ENCODE measurements at places on chromosomes 11 and 22.

DNA sequence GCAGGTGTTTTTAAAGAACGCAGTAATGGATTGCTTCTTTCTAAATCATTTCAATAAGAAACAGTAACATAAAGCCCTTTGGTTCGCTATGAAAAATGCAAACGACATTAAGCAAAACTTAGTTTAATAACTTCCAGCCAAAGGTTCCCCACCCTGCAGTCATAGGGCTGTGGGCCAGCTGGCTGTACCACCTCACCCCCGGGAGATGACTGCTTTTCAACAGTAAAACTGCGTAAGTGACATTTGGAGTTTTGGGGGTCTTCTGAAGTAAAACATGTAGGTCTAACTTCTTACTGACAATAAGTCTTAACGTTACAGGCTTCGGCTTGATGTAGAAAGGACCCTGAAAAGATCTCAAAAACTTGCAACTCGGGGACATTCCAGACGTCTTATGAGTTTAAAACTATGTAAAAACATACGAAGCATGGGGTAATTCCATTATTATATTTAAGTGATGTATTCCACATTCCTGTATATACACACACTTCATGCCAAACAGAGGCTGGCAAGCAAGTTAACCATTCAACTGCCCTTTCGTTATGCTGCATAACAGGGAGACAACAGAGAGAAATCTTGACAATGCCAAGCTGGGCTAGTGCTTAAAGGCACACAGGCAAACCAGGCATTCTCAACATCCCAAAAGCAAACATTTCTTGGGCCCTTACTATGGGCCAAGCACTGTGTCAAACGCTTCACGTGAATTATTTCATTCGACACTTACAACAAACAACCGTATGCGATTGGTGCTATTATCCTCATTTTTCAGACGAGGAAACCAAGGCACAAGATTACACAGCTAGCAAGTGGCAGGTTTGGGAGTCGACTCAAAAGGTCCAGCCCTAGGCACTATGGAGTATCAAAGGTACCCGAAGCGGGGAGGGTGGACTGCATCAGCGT is 1.2 kb downstream of the MRTFA start:
- DNase-seq, result no peak

- DNase-seq, result no peak
Measured at GRCh38 chr22:49323751-49324415, 503.8 kb downstream of the BRD1 start.

DNA sequence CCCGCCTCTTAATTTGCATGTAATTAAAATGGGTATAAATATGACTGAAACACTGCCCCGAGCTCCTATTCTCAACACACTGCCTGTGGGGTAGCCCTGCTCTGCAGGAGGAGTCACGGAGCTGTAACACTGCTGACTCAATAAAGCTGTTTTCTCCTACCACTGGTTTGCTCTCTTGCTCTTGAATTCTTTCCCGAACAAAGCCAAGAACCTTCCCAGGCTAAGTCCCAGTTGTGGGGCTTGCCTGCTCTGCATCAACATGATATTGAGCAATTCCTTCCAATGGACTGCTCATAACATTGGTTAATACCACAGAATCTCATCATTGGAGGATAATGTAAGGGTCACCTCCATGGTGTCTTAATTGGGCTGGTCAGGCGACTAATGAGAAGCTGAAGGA is 114.4 kb downstream of the FBXO7 start:
- no peak for DNase-seq

GRCh38 chr11:27205250-27205649 is 157.8 kb downstream of the CCDC34 start:
- no peak for DNase-seq

DNA sequence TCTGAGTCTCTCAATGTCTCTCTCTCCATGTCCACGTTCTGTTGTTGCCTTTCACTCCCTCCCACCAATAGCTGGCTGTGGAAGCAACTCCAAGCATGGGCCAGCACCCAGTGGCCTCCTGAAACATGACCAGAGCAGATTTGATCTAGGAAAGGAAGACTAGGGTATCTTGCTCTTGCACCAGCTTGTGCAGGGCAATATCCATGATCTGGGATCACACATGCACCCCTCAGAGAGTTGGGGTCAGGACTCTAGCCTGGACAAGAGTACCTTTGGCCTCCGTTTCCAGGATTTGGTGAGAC is 34.5 kb upstream of the RIC3 start:
- DNase-seq, result no peak

DNA sequence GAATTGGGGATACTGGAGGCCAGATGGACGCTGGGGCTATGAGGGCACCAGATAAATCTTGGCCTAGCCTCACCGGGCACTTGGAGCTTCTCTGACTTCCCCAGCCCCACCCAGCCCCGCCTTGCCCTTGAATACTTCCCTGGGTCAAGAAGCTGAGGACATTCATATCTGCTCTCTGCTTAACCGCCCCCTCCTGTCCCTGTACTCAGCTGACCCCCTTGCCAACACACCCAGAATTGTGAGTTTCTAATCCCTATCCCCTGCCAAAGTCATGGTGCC is 22.0 kb downstream of the FADS3 start:
- no peak for DNase-seq

- DNase-seq, result no peak
Measured at GRCh38 chr11:5547982-5548381, 358 bp downstream of the OR52H1 start.

DNA sequence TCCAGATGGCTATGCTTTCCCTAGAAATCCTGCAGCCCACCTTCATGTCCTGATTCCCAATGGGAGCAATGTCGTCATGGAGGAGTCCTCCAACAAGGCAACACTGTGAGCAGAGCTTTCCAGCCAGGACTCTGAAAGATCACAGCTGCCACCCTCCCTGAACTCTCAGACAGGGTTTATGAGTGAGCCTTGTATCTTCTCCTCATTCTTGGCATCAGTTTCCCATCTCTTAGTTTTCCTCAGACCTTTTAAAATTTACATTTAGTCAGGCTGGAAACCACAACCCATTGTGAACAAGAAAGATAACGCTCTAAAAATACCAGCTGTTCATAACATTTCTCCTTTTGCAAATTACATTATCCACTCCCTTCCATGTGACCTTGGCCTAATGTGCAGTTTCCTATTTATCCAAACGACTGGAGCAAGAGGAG is 15.6 kb upstream of the LYVE1 start:
- no peak for DNase-seq

DNA sequence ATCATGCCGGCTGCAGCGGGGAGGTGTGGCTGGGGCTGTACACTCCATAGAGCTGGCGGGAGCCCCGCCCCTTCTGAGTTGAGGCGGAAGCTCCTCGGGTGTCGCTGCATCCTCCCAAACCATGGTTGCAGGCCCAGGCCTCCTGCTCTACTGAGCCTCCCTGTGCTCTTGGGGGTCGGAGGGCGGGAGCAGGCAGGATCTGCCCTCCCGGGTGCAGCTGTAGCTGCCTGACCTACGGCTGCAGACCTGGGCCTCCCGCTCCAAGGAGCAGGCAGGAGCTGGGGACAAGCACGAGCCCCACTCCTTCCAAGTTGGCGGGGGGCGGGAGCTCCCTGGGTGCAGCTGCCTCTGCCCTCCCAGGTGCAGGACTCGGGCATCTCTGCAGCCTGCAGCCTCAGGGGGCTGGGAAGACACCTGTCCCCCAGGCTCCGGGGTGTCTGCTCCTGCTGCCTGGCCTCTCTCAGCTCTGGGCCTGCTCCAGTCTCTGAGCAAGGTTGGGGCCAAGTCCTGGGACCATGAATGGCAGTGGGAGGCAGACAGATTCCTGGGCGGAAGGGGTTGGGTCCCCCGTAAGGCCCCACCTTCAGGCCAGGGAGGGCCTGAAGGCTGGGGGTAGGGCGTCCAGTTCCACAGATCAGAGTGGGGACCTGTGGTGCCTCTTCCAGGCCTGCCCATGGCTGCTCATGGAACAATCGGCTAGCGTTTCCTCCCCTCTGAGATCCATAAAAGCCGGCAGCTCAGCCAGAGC is 46.4 kb upstream of the SC5D start:
- no peak for DNase-seq

DNA sequence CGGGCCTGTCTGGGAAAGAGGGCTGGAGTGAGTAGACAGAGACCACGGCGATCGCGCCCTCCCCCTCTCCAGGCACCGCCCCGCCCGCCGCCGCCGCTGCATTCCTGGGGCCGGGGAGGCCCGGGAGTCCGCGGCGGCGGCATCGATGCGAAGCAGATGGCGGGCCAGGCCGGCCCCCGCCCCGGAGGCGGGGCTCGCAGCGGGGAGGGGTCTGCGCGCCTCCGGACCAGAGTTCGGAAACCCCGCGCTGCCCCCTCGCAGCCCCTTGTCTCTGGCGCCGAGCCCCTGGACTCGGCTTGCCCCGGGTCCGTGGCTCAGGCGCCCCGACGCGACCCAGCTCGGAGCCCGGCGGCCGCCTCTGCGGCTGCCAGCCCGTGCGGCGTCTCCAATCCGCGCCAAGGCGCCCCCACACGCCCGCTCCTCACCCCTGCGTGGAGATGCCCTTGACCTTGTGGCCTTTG is 1.3 kb downstream of the SCARF2 start:
- DNase-seq, result no peak

GRCh38 chr22:28412109-28412508 is 267.5 kb downstream of the TTC28 start:
- DNase-seq, result no peak

GRCh38 chr11:127109796-127110480 is 109.4 kb upstream of the KIRREL3 start:
- DNase-seq, result no peak

DNA sequence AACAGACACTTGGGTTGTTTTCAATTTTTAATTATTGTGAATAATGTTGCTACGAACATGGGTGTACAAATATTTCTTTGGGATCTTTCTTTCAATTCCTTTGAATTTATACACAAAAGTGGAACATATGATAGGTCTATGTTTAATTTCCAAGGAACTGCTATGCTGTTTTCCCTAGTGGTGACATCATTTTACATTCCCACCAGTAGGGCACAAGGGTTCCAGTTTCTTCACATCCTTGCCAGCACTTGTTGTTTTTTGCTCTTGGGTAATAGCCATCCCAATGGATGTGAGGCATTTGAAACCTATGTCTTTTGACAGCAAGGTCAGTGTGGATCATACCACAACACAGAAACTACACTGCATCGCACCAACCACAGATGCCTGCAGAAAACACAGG is 41.8 kb upstream of the SCN3B start:
- no peak for DNase-seq

GRCh38 chr22:32389685-32390084 is 22.4 kb downstream of the RTCB start:
- peak; percentile 48 for DNase-seq

GRCh38 chr22:40747361-40747760 is 68.1 kb downstream of the MCHR1 start:
- DNase-seq, result no peak

- no peak for DNase-seq
Measured at GRCh38 chr11:64650923-64651523, 60.0 kb downstream of the SLC22A12 start.

DNA sequence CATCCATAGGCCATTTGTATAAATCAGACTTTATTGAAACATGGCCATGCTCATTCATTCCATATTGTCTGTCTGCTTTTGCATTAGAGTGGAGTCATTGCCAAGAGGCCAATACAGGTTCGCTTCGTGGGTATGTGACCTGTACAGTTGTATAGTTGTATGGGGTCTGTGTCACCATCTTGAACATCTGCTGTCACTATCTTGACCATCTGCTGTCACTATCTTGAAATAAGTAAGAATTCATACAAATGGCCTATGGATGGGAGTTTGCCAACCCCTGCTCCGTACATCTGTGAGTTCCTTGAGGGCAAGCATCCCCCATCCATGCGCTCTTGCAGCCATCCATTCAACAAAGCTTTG is 44.4 kb upstream of the ANO1 start:
- DNase-seq, result no peak

- DNase-seq, result peak; percentile 26
Measured at GRCh38 chr11:67099831-67100324, 19.2 kb upstream of the KDM2A start.

DNA sequence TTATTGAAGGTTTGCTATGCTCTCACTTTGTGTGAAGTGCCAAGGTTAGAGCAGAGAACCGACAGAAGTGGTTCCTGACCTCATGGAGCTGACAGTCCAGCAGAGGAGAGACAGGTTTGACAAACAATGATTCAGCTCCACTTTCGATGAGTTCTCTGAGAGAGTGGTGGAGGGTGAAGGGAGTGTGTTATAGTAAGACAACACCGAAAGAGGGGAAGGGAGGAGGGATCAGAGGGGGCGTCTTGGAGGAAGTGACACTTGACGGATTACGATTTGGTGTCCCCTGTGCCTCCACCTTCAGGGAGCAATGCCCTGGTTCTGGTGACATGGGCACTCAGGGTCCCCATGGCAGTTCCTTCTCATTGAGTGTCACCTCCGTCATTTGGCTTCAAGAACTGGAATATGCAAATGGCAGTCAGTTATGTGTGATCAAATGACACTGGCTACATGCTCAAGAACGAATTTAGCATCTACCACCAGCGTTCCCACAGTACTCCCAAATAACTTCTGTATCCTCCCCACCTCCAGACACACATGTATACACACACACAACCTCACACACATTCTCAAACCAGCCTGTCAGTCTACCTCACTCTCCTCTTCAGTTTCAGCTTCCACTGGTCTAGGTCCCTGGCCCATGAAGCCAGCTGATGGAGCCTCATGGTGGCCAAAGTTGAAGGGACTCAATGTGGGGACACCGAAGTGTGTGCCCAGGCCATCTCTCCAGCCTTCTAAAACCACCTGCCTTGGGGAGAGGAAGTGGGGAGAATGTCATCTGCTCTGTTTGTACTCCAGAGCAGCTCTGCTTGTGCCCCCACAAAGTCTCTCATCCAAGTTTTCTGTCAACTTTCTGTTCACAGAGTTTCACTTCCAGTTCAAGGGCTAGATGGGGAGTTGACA is 31.4 kb upstream of the NUP160 start:
- DNase-seq, result no peak

- DNase-seq, result no peak
Measured at GRCh38 chr22:31943206-31943977, 943 bp upstream of the YWHAH start.

DNA sequence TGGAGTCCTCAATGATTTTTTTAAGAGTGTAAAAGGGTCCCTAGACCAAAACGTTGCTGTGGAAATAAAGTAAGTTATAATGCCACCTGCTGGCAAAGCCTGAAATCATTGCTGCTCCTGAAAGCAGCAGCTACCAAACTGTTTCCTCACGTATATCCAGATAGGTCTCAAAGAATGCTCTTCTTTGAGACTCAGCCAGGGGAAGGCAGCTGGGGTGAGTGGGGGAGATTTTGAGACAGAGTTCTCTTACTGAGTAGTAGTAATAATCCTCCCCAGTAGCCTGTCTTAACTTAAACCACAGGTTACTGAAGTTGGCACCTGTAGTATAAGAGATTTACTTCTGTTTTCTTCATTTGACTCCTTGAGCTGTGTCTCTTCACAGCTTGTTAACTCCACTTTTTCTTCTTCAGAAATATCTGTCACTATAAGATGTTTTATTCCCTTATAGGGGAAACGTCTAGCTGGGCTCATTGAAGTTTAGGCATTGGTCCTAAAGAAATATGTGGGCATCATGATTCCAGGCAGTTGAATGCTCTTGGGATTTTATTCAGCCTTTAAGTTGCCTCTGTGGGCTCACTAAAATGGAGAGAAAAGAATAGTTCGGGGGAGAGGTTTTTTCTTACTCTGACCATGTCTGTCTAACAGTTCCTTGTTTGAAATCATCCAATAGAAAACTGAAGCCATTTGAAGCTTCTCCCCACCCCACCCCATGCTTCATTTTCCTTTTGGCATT is 77.9 kb downstream of the BTBD10 start:
- DNase-seq, result peak; percentile 62

- no peak for DNase-seq
Measured at GRCh38 chr22:32325811-32326237, 31.8 kb upstream of the RFPL3 start.
